ENCODE measurements at places on chromosomes 3 and 15.

DNA sequence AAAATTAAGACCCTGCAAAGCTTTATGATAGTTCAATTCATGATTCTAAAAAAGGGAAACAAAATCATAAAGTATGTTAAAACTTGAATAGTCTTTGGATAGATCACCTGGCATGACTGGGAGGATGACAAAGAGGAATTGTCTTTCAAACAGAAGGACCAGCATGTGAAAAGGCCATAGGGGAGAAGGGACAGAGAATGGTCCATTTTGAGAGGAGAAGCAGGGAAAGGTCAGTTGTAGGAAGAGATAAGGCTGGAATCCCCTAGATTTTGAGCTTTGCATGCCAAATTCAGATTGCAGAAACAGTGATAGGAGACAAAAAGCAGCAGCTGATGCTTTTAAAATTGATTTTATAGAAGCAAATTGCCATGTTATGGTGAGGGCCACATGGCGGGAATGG lies 12.7 kb downstream of the PROS1 start:
- DNase-seq: no peak

GRCh38 chr15:65599677-65600076 lies 11.3 kb downstream of the INTS14 start:
- no peak for DNase-seq

- DNase-seq: no peak
These were observed 43.2 kb upstream of the FAM107A start for GRCh38 chr3:58620421-58620820.

- DNase-seq: no peak
These were observed 31.0 kb downstream of the PGBD4 start for GRCh38 chr15:34132881-34133280.

- peak; percentile 86 for DNase-seq
These were observed 582 bp upstream of the SLCO3A1 start for GRCh38 chr15:91852741-91853510.

GRCh38 chr15:91981821-91982800 lies 128.6 kb downstream of the SLCO3A1 start:
- no peak for DNase-seq

DNA sequence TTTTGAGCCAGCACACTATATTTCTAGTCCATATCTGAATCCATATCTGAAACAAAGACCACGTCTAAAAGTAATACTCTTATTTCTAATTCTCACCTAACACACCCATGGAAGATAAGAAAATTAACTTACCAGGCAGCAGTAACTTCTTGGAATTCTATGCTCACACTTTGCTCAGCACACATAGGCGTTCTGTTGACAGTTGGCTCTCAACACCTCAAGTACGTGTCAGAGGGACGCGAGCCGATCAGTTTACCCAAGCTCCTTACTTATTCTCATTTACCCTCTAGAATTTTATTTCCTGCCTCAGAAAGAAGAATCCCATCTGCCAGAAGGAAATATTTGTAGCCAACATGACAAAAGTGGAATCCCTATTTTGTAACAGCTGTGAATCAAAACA lies 911.9 kb downstream of the FHIT start:
- no peak for DNase-seq

GRCh38 chr3:81425198-81425868 lies 336.1 kb downstream of the GBE1 start:
- no peak for DNase-seq

All from hematopoietic multipotent progenitor cell treated with erythropoietin and hydrocortisone succinate and interleukin-3 and kit ligand, for 6 days (in vitro differentiated cells).